ENCODE measurements at places on chromosomes 6 and 20. TPM values are rescaled to one million over a fixed set of nuclear protein-coding genes. Genes with fewer than 3 reads are reported as not detected.

OR2H2 gene
- total RNA-seq: not detected

HLA-DMB gene
- total RNA-seq: 208 TPM

HSPA12B gene
- total RNA-seq: 36.9 TPM

- H3K4me1 ChIP-seq: no peaks in the 10 kb centered on the region
- no peak within 1 kb of the TSS for H3K27ac ChIP-seq
- peaks cover 6% of the 10 kb centered on the region for H3K27me3 ChIP-seq
- no peak for DNase-seq
Observed at GRCh38 chr20:13990465-13990864, at the start of gene SEL1L2. Gene SEL1L2, minus strand, starts transcription at chr20:13990614. Its CDS starts 80 bp downstream, at chr20:13990534.

- H3K4me1 ChIP-seq: peaks cover 48% of the 10 kb centered on the region
- H3K27ac ChIP-seq: no peak overlapping the region
- peak overlapping the region; percentile 59 for H3K4me3 ChIP-seq
- peaks cover 73% of the 10 kb centered on the region for H3K27me3 ChIP-seq
- no peak for DNase-seq
- no peaks in the 10 kb centered on the region for H3K36me3 ChIP-seq
Observed at GRCh38 chr6:170296423-170296745, 5.5 kb upstream of the DLL1 start.

- H3K27me3 ChIP-seq: no peaks in the 10 kb centered on the region
- H3K27ac ChIP-seq: no peak overlapping the region
- no peak overlapping the region for H3K4me3 ChIP-seq
- H3K4me1 ChIP-seq: peaks cover 26% of the 10 kb centered on the region
Observed at GRCh38 chr20:311609-312008, 13.7 kb upstream of the SOX12 start.

GRCh38 chr20:924639-925038, 8.5 kb upstream of the ANGPT4 start:
- peaks cover 5% of the 10 kb centered on the region for H3K27me3 ChIP-seq
- no peak overlapping the region for H3K4me3 ChIP-seq
- H3K4me1 ChIP-seq: no peaks in the 10 kb centered on the region
- no peak for DNase-seq

- H3K4me3 ChIP-seq: no peak overlapping the region
- no peaks in the 10 kb centered on the region for H3K27me3 ChIP-seq
- H3K4me1 ChIP-seq: peaks cover 9% of the 10 kb centered on the region
- DNase-seq: no peak
- no peaks in the 10 kb centered on the region for H3K36me3 ChIP-seq
Observed at GRCh38 chr6:36248980-36249379, 20.9 kb upstream of the PNPLA1 start.

DNA sequence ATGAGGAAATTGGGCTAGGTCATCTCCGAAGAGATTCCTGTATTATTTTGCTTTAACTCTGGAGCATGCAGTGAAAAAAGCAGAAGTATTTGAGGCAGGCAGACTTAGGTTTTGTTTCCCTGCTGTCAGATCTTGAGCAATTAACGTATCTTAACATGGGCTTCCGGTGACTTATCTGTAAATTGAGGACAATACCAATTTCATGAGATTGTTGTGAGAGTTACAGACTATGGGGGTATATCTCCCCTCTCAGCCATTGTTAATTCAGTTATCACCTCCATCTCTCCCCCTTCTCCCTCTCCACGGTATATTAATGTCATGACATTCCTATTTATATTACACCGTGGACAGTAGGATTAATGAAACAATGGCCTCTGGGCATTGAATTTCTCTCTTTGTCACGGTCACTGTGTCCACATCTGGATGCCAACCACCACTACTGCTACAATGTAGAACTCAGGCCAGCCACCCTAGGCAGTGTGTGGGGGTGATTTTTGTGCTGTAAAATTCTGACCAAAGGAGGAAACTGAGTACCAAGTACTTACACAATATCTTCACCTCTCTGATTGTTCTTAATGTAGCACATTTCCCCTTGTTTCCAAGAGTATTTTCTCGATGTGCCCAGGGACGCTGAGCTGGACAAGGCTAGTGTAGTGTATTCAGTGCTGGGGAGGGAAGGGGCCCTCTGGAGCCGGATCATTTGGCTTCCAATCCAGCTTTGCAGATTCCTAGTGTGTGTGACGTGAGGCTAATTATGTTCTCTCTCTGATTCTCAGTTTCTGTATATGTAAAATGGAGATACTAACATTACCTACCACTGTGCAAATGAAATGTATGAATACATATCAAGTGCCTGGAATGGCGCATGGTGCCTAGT, 77.2 kb downstream of the GCNT2 start:
- H3K4me1 ChIP-seq: no peaks in the 10 kb centered on the region
- no peak overlapping the region for H3K27ac ChIP-seq
- no peak for DNase-seq
- H3K4me3 ChIP-seq: no peak overlapping the region

DNA sequence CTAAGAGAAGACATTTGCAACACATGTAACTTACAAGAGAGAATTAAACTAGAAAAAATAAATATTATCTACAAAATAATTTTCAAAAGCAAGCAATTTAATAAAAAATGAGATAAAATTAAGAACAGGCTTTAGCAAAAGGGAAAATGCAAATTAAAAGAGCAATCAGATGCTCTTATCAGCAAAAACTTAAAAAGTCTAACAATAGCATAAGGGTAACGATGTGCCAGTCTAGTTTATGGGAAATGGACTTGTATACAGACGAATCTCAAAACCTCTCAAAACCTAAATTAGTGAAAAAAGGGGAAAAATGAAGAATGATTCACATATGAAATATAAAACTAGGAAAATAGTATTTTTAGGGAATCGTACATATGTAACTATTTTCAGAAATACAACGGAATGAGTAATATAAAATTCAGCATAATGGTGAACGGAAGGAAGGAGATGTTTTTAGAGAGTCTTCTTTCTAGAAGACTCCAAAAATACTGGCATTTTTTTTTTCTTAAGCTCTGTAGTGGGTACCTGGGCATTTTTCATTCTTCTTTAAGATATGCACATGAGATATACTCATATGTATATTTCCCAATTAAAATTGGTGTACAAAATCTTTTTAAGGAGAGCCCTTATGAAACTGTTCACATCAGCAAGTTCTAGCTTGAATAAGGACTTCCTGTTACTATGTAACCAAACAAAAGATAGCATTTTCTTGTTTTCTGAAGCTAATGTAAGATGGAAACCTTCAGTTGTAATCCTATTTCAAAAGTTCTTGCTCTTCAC, 927 bp upstream of the MANEA start:
- peak overlapping the region; percentile 91 for H3K27ac ChIP-seq
- H3K36me3 ChIP-seq: no peaks in the 10 kb centered on the region
- no peak for DNase-seq

Data from lower lobe of right lung (tissue), 2 donors.